ENCODE measurements at places on chromosomes 3 and 15.

- DNase-seq = no peak
Measured at GRCh38 chr15:51186891-51187290, 92.2 kb upstream of the TNFAIP8L3 start.

DNA sequence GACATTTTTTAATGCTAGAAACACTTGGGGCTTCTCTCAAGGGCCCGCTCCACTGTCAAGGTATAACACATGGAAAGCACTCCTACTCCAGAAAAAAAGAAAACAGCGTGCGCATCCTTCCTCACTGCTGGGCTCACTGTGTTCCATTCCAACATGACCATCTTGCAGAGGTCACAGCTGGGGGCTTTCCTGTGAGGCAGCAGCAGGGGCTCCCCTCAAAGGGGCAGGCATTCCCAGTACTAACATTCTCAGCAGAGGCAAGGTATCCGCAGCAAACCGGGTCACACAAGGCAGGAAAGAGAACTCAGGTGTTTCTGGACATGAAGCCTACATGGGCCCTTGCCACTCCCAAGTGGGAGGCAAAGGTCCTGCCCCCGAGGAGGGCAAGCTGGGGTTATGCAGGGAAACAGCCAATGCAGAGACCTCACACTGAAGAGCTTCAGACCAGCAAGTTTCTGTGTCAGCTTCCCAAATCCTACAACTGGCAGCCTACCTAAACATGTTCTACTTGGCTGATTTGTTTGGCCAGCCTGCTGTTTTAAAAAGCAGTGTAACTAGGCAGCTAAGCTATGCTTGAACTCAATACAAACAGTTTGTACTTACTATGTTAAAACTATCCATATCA is 6.4 kb downstream of the BDH1 start:
- DNase-seq = no peak

DNA sequence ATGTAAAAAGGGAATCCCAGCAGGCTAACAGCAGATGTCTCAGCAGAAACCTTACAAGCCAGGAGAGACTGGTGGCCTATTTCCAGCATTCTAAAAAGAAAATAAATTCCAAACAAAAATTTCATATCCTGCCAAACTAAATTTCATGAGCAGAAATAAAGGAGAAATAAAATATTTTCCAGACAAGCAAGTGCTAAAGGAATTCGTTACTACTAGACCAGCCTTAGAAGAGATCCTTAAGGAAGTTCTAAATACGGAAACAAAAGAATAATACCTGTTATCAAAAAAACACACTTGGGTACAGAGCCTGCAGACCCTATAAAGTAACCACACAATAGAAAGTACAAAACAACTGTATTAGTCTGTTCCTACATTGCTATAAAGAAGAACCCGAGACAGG is 41.4 kb downstream of the HDGFL3 start:
- no peak for DNase-seq

- no peak for DNase-seq
Measured at GRCh38 chr3:127812151-127812550, 10.2 kb downstream of the MGLL start.

DNA sequence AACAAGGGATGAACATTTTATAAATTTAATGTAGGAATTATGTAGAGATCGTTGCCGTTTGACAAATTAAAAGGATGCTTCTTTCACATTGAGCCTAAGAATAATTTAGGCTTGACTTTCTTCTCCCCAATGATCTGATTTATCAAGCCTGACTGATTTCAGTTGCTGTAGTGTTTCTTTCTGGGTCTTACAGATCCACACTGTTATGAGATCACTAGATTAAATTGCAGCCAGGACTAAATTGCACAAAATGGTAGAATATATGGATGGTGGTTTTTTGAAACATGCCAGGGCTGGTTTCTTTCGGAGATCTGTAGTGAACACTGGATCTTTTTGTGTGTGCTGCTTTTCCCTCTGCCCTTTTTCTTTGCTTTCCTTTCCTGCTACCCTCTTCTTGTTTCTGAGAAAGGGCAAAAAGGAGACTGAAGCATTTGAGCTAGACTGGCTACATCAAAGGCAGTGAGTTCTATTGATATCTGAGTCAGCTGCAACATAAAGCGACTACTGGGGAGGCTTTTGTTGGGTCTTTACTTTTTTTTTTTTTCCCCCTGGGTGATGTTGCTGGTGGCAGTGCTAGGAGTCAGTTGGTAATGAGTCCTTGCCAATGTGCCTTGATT is 83.0 kb downstream of the AKAP13 start:
- DNase-seq = no peak

DNA sequence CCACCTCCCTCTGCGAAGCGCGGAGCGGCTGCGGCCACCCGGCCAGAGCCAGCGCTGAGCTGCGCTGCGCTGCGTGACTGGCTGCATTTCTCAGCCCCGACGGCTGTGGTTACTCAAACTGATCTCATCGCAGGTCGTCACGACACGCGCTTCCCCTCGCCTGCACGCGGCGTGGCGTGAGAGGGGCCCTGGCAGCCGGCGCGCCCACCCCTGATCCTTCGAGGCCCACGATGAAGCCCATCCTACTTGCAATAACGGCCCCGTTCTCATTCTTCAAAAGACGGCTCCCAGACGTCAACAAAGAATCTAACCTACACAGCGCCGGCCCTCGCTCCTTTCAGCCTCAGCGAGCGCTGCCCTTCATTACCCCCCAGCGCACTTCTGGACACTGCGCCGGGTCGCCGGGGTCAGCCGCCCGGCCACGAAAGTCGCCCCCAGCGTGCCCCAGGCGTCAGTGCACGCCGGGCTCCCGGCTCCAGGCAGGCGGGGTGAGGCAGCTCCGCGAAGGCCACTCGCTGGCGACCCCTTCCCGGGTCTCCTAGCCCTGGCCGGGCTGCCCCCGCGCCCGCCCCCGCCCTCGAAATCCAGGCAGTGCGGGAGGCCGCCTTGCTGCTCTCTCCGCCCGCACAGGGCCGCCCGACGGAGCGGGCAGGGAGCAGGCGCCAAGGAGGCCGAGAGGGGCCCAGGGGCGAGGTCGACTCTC is 9.9 kb upstream of the LEKR1 start:
- DNase-seq = peak; percentile 11

- DNase-seq = no peak
Measured at GRCh38 chr3:123225016-123225415, 23.3 kb downstream of the SEC22A start.

GRCh38 chr3:159881828-159882309 is 106.8 kb upstream of the IL12A start:
- no peak for DNase-seq

GRCh38 chr3:24521420-24522145 is 26.9 kb upstream of the THRB start:
- no peak for DNase-seq

- no peak for DNase-seq
Measured at GRCh38 chr3:104279617-104280016, 1087.1 kb upstream of the ALCAM start.

- DNase-seq = no peak
Measured at GRCh38 chr15:60935130-60935529, 294.0 kb downstream of the RORA start.

- DNase-seq = no peak
Measured at GRCh38 chr3:115211810-115212492, 64.9 kb upstream of the ZBTB20 start.

- DNase-seq = no peak
Measured at GRCh38 chr3:110646055-110646454, 425.6 kb upstream of the NECTIN3 start.

GRCh38 chr3:123881771-123882170 is 2.4 kb downstream of the MYLK start:
- DNase-seq = no peak

DNA sequence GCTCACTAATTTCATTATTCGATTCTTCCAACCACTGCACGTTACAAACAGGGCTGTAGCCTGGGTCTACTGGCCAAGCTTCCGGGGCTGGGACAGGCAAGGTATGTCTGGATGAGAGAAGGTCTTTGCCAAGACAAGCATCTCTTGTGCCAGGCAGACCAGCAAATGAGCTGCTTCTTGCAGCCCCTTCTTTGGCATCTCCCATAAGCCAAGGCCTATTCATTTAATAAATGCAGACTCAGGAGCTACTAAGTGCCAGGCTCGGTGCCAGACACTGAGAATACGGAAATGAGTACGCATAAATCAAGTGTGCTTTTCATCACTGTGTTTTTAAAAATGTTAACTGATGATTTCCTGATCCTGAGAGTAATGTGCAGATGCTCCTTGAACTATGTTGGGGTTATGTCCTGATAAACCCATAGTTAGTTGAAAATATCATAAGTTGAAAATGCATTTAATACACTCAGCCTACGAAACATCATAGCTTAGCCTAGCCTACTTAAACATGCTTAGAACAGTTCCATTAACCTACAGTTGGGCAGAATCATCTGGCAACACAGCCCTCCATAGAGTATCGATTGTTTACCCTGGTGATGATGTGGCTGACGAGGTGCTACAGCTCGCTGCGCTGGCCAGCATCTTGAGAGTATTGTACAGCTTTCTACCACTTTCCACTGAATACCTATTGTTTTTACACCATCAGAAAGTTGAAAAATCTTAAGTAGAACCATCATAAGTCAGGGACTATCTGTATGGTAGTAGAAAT is 135.0 kb upstream of the CTDSPL start:
- DNase-seq = no peak

DNA sequence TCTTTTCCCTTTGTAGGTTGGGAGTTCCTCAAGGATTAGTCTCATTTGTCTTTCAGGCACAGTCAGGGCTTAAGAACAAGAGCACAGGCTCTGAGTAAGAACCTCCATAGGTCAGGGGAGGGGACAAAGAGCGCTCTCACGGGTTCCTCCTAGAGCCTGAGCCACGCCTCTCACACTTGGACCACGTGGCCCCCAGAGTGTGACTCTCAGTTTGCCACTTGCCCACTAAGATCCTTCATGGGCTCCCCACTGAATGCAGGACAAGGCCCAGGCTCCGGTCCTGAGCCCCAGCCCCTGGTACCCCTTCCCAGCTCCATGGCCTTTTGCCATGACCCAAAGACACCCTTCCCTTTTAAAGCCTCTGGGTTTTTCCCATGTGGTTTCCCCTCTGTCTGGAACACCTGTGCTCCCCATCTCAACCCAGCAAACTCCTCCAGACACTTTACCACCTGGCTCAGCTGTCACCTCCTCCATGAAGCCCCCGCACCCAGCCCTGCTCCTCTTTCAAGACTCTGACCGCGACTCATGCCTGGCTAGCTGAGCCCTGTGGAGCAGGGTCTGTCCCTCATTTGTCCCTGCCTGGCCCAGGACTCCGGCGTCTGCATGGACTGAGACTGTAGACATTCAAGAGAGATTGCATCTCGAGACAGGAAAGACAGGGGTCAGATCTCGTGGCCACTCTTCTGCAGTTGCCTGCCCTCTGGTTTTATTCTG is 32.7 kb downstream of the IQSEC1 start:
- DNase-seq = no peak

DNA sequence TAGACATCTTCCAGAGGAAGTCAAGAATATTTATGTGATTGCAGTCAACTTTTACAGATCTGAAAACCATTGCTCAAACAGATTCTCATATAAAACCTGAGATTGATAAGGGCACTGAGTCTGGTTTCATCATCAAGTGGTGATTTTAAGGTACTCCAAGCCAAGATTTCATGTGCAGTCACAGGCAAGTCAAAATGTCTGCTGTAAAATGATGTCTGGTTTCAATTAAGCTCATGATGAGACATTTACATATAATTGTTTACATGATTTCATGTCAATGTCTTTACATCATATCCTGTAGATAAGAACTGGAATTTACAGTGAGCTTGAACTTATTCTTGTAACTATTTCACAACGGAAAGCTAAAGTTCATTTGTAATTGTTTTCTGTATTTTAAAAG is 1215.5 kb downstream of the ROBO2 start:
- no peak for DNase-seq

- DNase-seq = no peak
Measured at GRCh38 chr3:156633335-156633734, 41.1 kb upstream of the TIPARP start.

GRCh38 chr3:176906046-176906905 is 291.0 kb downstream of the TBL1XR1 start:
- no peak for DNase-seq

GRCh38 chr15:93900476-93901400 is 330.6 kb upstream of the MCTP2 start:
- no peak for DNase-seq
